ENCODE measurements at places on chromosomes 11 and 22.

DNA sequence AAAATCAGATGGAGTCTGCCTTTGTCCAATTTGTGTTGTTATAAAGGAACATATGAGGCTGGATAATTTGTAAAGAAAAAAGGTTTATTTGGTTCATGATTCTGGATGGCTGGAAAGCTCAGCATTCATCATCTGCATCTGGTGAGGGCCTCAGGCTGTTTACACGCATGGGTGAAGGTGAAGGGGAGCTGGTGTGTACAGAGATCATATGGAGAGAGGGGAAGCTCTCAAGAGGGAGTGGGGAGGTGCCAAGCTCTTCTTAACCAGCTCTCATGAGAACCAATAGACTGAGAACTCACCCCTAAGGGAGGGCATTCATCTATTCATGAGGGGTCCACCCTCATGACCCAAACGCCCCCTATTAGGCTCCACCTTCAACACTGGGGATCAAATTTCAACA lies 40.0 kb downstream of the NEU3 start:
- DNase-seq, result no peak

DNA sequence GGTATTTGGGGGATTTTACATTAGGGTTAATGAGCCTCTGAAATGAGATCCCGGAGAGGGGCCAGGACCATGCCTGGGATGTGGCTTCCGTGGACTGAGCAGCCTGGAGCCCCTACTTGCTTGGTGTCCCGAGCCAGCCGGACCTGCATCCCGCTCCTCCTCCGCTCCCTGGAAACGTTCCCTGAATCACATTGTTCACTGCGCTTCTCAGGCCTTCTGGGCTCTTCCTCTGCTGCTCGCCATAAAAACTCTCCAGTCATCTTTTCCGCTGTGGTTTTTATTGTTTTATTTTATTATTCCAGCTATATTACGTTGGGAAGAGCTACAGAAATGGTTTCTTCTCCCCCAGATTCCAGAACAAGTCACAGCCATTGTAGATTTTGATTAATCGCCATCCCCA lies 13.3 kb upstream of the KCNQ1OT1 start:
- no peak for DNase-seq

DNA sequence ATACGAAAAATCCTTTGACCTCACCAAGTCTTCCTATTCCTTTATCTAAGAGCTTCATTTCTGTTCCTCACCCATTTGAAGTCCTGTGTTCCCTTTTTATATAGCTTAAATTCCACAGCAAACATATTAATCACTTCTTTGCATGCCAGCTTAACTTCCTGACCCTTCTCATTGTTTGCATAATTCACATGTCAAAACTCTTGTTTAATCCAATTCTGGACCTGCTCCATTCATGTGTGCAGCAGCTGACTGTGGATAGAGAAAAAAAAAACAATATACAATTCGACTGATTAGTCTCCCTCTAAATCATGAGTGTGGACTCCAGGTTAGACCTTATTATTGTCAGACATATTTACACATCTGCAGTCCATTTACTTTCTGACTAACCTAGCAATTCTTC lies 991.2 kb upstream of the TENM4 start:
- no peak for DNase-seq

GRCh38 chr11:20031155-20032001 lies 128.9 kb downstream of the DBX1 start:
- DNase-seq, result peak; percentile 82

GRCh38 chr11:128872094-128872493 lies 5.0 kb upstream of the KCNJ1 start:
- DNase-seq, result no peak

- no peak for DNase-seq
Observed at GRCh38 chr22:33640900-33641299, 279.4 kb downstream of the LARGE1 start.

DNA sequence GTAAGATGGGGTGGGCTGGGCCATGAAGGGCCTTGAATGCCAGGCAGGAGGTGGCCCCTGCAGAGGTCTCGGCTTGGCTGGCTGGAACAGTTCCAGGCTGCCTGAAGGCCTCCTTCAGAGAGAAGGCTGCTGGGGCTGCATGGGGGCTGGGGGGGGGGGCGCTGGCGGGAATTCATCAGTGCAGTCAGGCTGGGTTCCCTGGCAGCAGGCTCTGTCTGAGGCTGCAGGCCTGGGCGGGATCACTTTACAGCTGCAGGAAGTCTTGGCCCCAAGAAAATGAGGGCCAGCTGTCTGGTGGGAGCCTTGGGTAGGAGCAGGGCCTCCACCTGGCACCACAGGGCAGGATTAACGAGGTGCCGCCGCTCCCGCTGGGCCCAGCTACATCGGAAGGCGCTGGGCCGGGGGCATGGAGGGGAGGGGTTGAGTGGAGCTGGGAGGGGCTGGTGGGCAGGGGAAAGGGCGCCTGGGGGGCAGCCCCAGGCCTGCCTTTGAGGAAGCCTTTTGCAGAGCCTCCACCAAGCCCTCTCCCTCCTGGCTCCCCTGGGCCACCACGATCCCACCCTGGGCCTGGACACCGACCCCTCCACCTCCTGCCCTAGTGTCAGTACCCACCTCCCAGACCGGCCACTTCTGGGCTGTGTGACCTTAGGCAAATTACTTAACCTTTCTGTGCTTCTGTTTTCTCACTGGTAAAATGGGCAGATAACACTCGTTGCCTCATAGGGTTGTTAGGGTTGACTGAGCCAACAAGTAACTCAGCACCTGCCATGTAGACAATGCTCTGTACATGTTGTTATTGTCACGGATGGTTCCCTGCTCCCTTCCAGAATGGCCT lies 31.0 kb upstream of the HMOX1 start:
- DNase-seq, result no peak

- no peak for DNase-seq
Observed at GRCh38 chr11:69401715-69402114, 79.7 kb upstream of the LINC01488 start.

DNA sequence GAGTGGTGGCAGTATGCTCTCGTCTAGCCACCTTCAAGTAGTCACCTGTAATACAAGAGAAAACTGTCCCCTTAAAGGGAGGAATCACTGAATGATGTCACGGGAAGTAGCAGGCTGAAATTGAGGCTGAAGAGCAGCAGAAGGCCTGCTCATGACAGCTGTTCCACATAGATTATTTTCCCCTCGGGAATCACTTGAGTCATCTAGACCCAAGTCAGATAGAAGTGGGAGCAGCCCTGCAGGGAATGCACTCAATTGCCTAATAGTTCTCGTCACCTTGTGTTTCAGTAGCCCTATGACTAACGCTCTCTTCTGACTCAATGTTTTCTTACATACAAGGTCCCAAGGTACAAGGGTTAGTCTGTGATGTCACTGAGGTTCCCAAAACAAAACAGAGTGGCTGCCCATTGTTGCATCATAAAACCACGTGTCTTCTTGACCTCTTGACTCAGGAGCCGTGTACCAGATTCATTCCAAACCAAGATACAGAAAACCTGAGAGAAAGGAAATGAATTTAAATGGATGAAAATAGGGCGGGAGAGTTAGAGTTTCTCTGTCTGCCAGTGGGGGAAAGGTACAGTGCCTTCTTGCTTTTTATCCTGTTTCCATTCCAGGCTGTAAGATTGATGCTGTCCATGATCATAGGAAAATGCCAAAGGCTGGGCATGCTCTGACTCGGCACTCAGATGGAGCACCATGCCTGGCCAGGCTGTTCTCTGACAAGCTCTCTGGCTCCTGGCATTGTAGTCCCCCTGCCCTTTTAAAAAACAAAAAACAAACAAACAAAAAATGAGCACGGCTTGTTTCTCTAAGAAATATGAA lies 21.6 kb upstream of the C11orf96 start:
- DNase-seq, result peak; percentile 100

DNA sequence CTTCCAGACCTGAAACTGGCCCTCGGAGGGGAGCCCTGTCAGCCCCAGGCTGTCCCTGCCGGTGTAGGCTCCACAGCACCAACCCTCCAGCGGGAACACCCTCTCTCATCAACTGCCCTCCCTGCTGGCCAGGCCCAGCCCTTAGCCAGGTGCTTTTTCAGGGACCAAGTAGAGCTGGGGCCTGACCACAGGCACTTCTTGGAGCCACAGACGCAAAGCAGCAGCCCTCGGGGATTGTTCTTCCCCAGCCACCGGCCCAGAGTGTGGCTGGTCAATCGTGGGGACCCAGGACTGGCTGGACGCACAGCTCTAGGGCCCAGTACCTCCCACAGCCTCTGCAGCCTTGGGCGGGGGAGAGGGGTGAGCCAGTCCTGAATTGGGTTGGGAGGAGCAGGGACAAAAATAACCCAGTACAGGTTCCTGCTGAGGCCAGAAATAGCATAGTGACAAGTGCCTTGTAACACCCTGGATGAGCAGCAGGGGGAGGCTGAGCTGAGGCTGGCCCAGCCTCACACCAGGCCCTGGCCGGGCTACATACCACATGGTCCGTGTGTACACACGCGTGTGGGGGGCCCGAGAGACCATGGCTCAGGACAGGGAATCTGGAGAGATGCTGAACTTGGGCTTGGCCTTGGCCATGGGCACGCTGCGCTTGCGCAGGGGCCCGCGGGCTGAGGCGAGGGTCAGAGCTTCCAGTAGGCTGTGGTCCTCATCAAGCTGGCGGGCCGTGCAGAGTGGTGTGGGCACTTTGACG lies 2.0 kb downstream of the KCNJ11 start:
- DNase-seq, result peak; percentile 31

- DNase-seq, result no peak
Observed at GRCh38 chr11:115905341-115906000, 401.3 kb upstream of the CADM1 start.

- no peak for DNase-seq
Observed at GRCh38 chr11:3155216-3155615, 9.9 kb downstream of the OSBPL5 start.

- DNase-seq, result no peak
Observed at GRCh38 chr11:9144828-9145227, 53.4 kb upstream of the SCUBE2 start.

- DNase-seq, result no peak
Observed at GRCh38 chr11:1810761-1811160, 24.0 kb upstream of the SYT8 start.

DNA sequence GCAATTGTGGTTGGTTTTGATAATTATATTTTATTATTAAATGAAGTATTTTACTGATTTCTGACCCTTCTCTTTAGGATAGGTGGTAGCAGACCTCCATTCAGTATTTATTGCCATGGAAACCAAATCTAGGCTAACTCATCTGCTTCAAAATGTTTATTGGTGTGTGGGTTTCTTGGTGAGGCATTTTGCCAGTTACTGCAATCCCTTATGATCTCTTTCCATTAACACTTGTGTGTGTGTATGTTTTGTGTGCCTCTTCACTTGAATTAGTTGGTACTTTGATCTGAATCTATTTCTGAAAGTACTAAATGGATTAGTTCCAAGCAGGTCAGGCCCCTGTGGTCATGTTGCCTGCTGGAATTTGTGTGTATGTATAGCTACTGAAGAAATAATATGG lies 184.4 kb upstream of the C11orf87 start:
- no peak for DNase-seq

GRCh38 chr11:60165951-60166350 lies 16.9 kb downstream of the MS4A6A start:
- no peak for DNase-seq

DNA sequence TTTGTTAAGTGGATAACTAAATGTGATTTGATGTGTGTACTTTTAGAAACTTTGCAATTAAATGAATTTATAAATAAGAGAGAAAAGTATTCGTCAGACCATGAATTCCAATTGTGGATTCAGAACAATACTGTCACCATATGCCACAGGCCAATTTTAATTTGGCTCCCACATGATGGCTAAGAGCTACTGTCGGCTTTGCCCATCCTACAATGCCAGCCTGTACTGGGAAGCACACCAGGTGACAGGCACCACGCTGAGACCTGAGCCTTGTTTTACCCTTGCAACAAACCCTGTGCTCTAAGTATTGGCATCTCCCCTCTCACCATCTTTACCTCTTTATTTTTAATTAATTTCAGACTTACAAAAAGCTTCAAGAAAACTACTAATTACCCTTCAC lies 14.0 kb downstream of the RAB30 start:
- DNase-seq, result no peak

- no peak for DNase-seq
Observed at GRCh38 chr22:31446208-31446607, 43.4 kb downstream of the EIF4ENIF1 start.

- no peak for DNase-seq
Observed at GRCh38 chr11:88318017-88318416, 19.5 kb downstream of the CTSC start.

DNA sequence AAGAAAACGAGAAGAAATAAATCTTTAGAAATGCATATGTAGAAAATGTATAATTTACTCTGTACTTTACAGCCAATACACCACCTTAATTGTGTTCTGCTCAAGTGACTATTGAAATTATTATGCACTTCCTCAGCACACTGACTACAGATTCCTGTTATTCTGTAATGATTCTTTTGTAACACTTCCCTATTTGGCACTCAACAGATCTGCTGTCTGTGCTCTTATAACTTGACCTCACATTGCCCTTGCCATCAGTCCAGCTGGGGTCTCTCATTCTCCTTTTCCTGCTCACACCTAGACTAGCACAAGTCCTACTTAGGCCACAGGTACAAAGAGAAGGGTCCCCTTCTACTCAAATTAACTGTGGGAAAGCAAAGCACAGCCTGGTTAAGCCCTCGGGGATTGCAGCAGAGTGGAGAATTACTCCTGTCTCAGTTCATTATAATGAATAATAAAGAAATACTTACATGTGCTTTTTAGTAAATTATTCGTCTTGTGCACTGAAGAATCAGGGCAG lies 860.4 kb downstream of the OPCML start:
- no peak for DNase-seq

DNA sequence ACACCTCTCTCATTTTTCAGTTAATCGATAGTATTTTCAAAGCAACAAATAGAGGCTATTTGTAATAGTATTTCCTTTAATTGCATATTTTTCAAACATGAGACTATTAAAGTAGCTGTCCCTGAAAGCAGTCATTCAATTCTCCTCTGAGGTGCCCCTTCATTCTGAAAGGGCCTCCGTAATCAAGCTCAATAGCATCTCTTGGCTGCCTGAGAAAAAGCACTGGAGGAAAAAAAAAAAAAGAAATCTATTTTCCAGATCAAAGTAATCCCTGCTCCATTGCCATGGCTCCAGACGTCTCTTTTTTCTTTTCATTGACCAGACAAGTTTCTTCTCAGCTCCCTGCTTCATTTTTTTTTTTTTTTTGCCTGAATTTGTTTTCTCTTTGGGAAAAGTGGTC lies 154.5 kb upstream of the BLID start:
- no peak for DNase-seq

DNA sequence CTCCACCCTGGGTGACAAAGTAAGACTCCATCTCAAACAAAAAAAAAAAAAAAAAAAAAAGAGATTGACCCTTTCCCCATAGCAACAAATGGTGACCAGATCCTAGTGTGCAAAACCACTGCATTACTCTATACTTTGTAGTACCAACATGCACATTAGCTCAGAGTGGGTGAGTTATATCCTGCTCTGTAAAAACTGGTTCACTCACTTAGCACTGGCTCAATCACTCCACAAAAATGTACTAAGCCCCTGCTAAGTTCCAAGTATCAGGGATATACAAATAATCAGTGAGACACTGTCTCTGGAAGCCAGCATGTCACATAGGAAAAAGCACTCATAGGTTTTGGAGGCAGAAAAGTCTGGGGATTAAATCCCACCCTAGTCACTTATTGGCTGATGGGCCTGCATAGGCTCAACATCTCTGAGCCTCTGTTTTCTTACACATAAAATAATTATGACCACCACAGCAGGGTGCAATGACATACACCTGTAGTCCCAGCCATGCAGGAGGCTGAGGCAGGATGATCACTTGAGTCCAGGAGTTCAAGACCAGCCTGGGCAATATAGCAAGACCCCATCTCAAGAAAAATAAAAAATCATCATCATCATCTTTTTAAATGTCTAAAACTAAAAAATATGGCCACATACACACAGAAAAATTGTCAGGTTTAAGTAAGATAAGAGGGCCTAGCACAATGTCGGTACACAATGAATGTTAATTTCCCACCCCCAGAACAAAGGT lies 11.9 kb downstream of the FAM168A start:
- DNase-seq, result peak; percentile 84

All from HCEC 1CT (cell line).